Amygdala (tissue), 56 donors: ENCODE measurements at places on chromosomes 13 and 19.

DNA sequence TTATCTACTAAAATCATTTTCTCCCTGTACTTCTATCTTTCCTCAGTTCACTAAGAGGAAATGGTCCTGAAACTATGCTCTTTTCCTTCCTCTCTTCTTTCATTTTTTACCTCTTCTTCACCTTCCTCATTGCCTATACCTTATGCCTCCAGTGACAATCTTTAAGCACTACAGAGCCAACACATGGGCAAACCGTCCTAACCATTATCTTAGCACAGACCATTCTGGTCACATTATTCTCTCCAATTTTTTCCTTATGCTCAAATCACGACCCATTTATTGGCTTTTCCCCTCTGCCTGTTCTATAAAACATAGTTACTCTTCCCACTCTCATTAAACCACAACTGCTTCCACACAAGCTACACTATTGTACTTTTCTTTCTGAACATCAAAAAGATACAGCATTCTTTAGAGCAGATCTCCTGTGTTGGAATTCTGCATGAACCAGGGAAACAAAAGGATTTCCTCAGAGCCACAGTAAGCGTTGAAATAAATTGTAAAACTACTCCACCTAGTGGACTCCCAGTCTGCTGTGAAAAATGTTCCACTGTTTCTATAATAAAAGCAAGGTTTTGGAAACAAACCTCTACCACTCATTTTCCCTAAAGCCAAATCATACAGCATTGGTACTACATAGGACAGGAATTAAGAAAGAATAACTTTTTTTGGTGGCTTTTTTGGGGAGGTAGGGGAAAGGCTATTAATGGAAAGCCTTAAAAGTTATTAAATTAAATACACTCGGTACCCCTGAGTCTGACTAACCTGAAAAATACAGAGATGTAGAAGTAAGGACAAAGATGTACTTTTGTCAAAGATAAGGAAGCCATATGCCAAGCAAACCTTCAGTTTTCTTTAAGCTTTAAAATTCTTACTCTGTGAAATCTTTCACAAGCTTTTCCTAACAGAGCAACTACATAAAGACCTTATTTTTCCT lies 19.5 kb downstream of the NUFIP1 start:
- DNase-seq, result no peak

DNA sequence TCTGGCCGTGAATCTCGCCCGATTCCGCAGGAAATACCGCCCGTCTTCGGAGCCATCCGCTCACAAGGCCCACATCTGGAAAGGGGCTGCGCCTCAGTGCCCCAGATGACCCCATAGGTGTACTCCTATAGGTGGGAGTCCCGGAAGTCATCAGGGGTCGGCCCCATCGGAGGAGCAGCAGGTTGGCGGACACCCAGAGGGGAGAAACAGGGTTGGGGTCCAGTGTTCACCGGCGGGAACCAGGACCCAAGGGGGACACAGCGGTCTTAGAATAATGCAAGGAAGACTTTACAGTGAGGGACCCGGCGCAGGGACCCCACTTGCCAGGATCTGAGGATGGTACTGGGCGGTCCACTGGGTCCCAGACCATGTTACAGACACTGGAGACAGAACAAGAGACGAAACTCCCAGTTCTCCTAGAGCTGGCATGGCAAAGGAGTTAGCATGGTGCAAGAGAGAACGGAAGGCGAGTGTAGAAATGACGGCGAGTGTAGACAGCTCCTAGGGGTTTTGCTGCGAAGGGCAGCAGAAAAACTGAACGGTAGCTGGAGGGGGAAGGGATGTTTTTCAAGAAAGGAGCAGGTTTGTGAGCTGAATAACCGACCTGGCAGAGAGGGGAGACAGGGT lies 4.2 kb upstream of the RGL3 start:
- no peak for DNase-seq

- no peak for DNase-seq
Observed at GRCh38 chr19:5762608-5763217, 21.8 kb downstream of the PRR22 start.

- DNase-seq, result no peak
Observed at GRCh38 chr13:80235166-80235966, 105.6 kb downstream of the SPRY2 start.

GRCh38 chr13:94585543-94586101 lies 10.3 kb downstream of the TGDS start:
- DNase-seq, result no peak

DNA sequence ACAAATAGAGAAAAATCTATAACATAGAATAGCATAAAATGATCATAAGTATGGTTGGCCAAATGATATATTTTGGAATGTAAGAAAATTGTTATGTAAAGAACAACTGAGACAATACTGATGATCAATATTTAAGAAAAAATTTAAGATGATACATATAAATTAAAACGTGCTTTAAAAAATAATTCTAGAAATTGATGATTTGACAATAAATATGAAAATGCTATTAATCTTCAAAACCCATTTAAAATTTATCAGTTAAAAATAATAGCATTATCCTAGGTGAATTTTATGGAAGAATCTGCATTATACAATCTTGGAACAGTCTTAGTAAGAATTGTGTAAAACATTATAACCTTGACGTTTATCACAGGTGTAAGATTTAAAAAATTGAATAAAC lies 95.1 kb upstream of the DACH1 start:
- DNase-seq, result no peak

DNA sequence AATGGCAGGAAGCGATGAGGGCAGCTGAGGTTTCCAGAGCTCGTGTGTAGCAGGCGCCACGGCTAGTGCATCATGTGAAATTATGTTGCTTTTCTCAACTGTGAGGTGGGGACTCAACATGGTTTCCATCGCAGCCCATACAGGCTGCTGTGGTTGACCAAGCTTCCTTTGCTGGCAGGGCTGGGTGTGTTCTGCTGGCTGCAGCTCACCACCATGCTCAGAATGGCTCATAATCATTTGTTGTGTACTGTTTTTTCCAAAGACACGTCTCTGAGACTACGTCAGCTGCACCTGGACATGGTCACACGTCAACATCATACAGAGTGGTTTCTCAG lies 16.1 kb upstream of the RASA3 start:
- no peak for DNase-seq

DNA sequence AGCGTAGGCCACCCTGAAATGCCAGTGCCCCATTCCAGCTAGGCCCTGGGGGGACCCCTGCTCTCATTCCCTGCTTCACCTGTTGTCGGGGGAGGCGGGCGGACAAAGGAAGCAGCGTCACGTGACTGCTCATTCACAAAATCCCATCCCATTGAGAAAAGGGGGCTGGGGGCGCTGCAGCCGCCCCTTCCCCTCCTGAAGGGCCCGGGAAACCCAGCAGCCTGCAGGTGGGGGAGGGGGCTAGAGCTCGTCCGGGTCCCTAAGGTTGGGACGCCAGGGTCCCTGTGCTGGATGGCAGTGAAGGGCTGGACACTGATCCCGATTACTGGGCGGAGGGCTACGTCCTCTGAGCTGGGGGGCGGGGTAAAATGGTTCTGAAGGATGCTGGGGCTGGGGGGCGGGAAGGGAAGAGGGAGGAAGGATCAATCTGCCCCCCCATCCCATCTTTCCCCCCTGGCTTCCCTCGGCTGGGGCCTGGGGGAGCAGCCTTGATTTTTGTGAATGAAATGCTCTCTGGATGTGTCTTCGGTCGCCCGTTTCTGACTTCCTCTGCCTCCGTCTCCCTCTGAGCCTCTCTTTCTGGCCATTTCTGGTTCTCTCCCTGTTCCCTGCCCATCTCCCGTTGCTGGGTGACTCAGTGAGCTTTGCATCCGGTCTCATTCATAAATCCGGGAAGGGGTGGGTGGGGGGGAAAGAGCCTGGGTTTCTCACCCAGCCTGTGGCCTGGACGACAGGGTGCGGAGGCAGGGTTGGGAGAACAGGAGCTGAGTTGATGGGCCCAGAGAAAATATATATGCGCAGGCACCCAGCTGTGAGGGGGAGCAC lies 816 bp downstream of the SPRED3 start:
- no peak for DNase-seq

GRCh38 chr13:26571518-26571917 lies 14.0 kb downstream of the WASF3 start:
- no peak for DNase-seq

DNA sequence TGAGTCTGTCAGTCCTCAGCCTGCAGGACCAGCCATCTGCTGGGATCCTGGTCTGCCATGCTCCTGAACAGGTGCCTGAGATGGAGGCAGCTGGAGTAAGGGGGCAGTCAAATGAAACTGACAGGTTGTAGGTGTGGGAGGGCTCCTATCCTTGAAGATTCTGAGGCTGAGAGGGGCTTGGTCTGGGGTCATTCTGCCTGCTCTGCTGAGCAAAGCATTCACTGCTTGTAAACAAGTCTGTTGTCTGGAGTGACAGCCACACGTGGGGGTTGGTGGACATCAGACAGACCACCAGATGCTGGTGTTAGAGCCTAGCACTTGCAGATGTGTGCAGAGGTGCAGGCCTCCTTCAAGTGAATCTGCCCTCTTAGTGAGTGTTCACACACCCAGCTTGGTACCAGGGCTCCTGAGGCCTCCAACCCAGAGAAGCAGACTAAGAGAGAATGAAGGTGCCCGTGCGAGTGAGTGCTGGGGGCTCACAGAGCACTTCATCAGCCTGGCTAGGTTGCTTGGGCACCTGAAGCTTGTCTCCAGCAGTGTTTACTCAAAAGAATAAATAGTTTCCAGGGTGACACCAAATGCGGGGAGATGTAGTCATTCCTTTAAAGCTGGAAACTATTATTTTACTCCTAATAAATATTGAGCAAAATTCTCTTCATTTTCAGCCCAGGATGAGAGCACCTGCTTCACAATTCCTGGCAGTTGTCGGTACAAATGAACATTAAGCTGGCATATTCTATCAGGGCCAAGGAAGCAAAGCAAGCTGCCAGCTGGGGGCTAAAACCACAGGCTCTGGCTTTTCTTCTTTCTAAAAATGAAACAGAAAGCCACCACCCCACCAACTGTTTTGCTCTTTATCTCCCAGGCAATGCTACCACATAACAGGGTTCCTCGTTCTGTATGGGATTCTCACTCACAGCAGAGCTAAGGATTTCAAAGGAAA lies 82.3 kb downstream of the RNASEH2B start:
- no peak for DNase-seq

DNA sequence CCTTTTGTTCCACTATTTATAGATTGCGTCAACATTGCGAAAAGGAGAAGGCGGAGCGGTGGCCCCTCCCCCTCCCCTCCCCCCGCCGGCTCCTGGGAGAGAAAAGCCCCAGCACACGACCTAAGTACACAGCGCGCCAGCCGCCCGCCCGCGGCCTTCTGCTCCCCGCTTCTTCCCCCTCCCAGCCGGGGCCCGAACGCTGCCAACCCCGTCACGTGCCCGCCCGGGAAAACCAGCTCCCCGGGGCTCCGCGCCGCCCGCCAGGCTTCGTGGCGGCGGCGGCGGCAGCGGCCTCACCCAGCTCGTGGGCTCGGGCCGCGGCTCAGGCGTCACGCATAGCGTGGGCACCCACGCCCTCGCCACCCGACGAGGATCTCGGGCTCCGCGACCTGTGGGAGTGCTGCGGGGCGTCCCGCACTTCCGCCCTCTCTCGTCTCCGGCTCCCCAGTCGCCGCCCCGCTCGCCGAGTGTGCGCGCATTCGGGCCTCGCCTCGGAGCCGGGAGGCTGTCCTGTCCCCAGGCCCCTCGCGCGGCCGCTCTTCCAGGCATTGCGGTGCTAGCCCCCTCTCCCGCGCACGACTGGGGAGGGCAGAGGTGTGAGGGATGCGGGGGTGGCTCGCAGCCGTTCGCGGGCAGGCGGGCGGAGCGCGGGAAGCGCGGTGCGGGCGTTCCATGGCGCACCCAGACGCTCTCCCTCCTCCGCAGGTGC lies 110.5 kb downstream of the KCNRG start:
- peak; percentile 78 for DNase-seq

- DNase-seq, result no peak
Observed at GRCh38 chr19:48962029-48962848, 2.9 kb upstream of the FTL start.

DNA sequence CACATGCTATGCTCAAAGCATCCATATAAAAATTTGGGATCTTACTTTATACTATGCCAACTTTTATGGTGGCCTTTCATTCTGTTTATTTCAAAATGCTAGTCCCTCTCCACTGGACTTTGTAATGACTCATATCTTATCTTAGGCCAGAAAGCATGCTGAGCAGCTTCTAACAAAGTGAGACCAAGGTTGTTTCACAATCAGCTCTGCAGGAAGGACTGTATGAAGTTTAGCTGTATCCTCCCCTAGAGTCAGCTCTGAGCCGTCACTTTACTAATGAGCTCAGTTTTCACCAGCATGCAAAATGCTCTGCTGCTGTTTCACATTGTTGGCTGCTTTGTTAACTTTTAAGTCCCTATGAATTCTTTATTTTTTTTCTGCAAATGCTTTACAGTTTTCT lies 1608.8 kb downstream of the OLFM4 start:
- no peak for DNase-seq

DNA sequence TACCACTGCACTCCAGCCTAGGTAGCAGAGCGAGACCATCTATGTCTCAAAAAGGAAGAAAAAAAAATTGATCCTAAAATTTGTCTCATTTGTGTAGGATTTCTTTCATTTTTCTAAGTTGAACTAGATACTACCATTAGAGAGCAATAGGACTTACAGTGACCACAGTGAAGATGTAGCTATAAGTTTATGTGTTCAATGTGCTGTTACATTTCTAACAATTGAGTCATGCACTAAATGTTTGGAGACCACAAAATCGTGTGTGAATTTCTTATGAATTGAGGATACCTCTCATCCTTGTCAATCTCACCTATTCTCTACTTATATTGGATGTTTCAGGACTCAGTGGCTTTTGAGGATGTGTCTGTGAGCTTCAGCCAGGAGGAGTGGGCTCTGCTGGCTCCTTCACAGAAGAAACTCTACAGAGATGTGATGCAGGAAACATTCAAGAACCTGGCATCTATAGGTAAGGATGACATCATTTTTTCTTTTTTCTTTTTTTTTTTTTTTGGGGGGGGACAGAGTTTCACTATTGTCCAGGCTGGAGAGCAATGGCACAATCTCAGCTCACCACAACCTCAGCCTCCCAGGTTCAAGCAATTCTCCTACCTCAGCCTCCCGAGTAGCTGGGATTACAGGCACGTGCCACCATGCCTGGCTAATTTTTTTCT lies 12.8 kb downstream of the ZNF791 start:
- DNase-seq, result no peak

DNA sequence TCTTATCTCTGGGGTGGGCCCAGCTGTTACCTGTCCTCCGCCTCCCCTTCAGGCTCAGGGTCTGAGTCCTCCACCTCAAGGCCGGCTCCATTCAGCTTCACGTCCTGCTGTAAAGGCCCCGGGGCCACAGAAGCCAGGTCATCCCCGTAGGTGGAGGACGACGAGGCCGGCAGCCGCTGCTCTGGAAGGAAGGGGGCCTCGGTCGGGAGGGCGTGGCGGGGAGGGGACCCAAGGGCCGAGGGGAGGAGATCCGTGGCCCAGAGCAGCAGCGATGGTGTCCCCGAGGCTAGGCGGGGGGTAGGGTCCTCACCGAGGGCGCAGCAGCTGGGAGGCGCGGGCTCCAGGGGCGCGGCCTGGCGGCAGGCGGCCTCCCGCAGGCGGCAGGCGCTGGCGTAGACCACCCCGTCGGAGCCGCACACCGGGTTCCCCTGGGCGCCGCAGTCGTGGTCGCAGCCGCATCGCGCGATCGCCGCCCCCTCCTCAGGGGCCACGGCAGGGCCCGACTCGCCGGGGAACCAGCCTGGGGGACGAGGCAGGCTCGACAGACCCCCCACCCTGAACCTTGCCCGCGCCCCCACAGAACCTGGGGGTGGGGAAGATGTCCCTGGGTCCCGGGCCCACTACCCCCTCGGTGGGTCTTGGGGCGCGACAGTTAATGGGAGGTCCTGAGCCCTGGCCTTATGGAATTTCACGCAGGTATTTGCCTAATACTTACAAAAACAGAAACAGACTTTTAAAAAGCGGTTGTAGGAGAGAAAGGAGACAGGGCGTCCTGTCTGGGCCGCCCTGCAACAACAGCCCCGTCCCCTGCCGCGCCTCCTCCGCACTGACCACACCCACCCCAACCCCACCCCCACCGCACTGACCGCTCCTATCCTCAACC lies 7.6 kb downstream of the F2RL3 start:
- DNase-seq, result no peak

- no peak for DNase-seq
Observed at GRCh38 chr13:26719356-26719945, 41.1 kb downstream of the GPR12 start.
